ENCODE measurements at places on chromosomes 2 and 18.

- DNase-seq, result no peak
Measured at GRCh38 chr18:29160170-29160569, 983.2 kb upstream of the CDH2 start.

DNA sequence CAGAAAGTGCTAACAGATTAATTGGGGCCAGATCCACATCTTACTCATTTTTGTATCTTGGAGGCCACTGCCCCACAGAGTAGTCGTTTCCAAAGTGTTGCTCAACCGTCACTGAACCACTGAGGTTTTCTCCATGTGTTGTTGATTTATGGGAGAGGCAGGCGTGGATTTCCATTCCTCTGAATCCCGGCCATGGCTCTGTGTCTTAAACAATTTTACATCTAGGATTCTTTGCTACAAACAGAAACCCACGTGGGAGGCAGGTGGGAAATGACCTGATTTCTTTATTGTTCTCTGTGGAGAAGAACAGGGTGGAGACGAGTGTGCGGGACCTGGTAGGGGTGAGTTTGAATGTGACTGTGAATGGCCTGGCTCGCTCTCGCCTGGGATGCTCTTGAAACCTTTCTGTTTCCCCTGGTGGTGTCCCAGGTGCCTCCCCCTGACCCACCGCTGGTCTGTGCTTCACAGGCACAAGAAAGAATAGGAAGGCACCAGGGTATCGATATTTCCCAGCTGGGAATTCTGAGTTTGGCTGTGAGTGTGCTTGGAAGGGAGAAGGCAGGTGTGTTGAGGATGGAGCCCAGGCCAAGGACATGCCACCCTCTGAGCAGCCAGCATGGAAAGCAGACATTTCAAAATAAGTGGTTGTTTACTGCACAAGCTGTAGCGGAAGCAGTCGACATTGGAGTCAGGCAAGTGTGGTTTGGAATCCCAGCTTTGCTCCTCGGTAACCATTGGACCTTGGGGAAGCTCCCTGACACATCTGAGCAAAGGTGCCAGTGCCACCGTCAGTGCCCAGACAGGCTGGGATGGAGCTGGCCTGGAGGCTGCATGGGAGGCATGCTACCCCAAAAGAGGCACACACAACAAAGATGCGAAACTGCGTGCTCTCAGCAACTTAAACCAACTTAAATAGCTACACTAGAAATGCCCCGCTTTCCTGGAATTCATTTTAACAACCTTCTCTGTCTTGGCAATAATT, 50.0 kb downstream of the LPIN1 start:
- DNase-seq, result no peak

GRCh38 chr2:204024503-204024902, 87.9 kb downstream of the ICOS start:
- no peak for DNase-seq

- DNase-seq, result no peak
Measured at GRCh38 chr2:188122985-188123384, 168.7 kb upstream of the GULP1 start.

- no peak for DNase-seq
Measured at GRCh38 chr18:2959341-2959740, 53.6 kb downstream of the LPIN2 start.

- DNase-seq, result no peak
Measured at GRCh38 chr2:26521054-26521912, 43.4 kb upstream of the OTOF start.

DNA sequence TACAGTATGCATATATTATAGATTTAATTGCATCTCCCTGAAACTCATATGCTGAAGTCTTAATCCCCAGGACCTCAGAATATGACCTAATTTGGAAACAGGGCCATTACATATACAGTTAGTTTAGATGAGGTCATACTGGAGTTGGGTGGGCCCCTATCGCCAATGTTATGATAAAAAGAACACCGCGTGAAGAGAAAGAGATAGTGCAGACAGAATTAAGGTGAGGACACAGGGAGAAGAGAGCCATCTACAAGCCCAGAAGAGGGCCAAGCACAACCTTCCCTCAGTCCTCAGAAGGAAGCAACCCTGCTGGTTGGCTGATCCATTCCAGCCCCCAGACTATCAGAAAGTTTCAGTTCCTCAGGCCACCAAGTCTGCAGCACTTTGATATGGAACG, 311.9 kb upstream of the RAB6C start:
- DNase-seq, result no peak

GRCh38 chr2:18690342-18690741, 101.0 kb upstream of the NT5C1B start:
- no peak for DNase-seq

GRCh38 chr2:180122874-180123273, 115.8 kb upstream of the CWC22 start:
- no peak for DNase-seq

GRCh38 chr18:52536039-52536438, 196.0 kb downstream of the DCC start:
- DNase-seq, result no peak

DNA sequence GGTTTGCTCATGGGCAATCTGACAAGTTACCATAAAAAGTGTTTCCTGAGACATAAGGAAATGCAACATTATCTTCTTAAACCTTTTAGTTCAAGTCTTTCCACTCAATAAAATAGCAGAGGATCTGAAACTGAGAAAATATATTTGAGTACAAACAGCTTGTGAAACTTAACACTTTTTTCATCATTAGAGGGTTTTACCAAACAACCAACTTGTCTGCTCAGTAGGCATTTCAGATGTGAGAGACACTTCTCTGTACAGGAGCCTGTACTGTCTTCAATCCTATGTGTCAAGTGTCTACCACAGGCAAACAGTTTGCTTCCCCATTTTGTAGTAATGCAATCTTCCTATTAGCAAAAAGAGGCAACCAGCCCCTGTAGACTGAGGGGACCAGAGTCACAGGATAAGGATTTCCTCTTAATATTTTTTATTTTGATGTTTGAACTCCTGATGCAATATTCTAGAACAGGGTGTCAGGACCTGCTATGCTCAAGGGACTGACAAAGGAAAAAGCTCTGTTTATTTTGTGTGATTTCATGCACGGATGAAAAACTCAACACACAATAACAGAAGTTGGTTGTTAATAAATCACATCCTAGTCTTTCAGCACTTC, 159.1 kb upstream of the LHCGR start:
- DNase-seq, result no peak

- no peak for DNase-seq
Measured at GRCh38 chr2:179861027-179861415, 391 bp downstream of the ZNF385B start.

DNA sequence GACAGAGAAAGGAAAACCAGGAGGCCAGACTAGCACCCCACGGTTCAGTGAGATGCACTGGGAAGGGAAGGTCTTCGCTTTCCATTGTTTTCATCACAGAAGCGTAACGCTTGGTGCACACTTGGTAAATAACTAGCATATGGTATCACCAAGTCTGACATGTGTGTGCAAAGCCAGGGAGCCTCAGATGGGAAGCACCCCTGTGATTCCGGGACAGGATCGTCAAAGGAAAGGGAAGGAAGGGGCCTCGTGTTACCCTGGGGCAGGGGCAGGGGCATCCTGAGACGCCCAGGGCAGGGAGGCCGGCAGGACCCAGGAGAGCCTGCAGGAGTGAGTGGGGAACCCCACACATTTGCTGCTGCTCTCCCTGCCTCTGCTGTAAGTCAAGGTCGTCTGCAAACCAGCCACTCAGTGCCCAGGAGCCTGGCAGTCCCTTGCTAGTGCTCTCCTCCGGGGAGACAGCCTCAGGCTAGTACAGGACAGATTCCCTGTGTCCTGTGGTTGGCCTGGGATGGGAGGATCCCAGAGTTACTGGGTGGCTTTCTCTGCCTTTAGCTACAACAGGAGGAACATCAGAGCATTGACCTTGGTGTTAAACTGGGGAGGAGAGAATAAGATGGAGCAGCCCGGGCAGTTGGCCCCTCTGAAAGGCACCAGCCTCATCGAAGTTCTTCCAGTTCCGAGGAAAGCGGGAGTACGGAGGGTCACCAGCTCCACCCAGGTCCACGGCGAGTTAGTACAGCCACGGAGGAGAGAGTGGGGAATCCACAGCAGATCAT, 192.5 kb downstream of the NDUFA10 start:
- no peak for DNase-seq

DNA sequence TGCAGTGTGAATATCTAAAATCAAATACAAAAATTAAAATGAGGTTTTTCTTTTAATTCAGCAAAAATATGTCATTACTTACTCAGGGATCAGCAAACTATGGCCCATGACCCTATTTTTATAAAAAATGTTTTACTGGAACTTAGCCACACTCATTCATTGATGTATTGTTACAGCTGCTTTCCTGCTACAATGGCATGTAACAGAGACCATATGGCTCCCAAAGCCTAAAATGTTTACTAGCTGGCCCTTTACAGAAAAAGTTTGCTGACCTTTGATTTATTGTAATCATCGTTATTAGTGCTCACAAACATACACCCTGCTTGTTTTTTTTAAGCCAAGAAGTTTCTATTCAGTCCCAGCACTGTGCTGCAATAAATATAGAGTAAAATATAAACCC, 120.3 kb downstream of the PLA2R1 start:
- DNase-seq, result no peak

DNA sequence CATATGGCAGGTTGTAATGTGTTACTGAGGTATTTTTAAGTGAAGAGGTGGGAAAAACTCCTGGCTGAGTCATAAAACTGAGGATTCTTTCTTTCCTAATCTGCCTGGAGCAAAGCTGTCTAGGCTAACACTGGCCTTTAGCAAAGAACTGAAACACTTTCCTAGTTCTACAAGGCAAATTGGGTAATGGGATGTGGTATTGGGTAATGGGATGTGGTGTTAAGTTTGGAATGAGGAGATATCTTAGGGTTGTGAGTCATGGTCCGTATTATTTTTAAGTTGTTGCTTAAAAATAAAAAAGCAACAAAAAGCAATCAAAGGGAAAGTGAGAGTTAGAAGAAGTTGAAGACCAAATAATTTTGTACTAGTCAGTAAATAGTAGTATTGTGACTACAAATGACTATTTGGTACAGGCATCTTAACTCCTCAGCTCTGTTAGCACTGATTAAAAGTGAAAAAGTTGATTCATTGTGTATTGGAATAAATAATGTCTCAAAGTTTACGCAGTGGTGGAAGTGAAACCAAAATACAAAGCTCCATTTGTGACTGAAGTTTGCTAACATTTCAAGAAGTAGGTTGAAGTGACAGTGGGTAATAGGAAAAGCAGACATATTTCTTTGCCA, 216.8 kb downstream of the CAMKMT start:
- DNase-seq, result no peak

GRCh38 chr2:100900156-100900795, 80.3 kb downstream of the NPAS2 start:
- DNase-seq, result no peak

- DNase-seq, result no peak
Measured at GRCh38 chr2:23861952-23862351, 65.0 kb downstream of the ATAD2B start.

GRCh38 chr2:147398996-147399395, 445.8 kb upstream of the ACVR2A start:
- no peak for DNase-seq

GRCh38 chr2:207895274-207895860, 125.7 kb upstream of the FZD5 start:
- DNase-seq, result no peak

DNA sequence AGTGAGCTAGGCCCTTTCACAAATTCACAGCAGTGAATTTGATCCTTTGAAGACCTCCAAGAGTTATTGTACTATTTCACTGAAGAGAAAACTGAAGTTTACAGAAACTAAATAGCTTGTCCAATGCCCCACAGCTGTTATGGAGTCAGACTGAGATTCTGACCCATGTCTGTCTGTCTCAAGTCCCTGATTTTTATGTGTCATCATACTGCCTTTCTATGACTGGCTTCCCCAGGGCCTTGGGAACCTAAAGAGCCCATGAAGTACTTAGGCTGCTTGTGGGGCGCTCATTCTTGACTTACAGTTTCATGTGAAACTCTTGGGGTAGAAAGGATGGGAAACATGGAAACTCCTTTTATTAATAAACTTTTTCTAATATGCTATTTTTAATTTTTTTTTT, 107.7 kb downstream of the ATL2 start:
- DNase-seq, result no peak

GRCh38 chr2:61558160-61558559, 20.0 kb upstream of the XPO1 start:
- DNase-seq, result no peak

DNA sequence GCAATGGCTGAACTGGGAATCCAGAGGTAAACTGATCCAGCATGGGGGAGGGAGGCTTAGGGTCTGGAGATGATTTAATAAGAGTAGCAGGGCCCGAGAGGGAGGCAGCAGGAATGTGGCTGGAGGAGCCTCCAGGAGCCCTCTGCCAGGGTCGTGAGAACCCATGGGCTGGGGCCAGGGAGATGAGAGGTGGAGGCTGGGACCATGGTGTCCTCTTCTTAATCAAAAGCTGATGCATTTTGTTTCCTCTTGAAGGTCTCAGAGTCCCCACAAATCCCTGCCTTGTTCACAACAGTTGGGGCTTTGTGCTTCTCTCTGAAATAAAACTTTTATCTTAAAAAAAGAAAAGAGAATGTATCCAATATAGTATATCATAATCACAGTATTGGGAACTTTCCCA, 123.7 kb upstream of the ZNF516 start:
- DNase-seq, result no peak

- DNase-seq, result no peak
Measured at GRCh38 chr2:226466589-226466988, 333.0 kb downstream of the IRS1 start.

DNA sequence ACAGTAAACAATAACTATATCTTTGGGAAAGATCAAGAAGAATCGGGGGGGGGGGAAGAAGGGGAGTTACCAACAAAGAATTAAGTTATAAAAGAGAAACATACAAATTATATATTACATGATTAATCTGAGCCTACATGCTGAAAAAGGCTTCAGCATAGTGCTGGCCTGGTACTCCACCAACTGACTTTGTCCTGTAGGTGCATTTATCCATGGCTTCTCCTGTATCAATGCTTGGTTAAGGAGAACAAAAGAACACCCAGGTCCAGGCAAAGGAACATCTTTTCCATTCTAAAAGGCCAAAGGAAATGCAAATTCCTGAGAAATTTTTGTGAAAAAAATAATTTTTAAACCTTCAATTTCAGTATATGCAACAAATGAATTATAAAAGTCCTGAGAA, 24.2 kb downstream of the RPRD1A start:
- DNase-seq, result no peak

- DNase-seq, result no peak
Measured at GRCh38 chr2:203934041-203934492, 2.5 kb upstream of the ICOS start.

GRCh38 chr2:117686699-117687098, 127.8 kb upstream of the DDX18 start:
- no peak for DNase-seq

DNA sequence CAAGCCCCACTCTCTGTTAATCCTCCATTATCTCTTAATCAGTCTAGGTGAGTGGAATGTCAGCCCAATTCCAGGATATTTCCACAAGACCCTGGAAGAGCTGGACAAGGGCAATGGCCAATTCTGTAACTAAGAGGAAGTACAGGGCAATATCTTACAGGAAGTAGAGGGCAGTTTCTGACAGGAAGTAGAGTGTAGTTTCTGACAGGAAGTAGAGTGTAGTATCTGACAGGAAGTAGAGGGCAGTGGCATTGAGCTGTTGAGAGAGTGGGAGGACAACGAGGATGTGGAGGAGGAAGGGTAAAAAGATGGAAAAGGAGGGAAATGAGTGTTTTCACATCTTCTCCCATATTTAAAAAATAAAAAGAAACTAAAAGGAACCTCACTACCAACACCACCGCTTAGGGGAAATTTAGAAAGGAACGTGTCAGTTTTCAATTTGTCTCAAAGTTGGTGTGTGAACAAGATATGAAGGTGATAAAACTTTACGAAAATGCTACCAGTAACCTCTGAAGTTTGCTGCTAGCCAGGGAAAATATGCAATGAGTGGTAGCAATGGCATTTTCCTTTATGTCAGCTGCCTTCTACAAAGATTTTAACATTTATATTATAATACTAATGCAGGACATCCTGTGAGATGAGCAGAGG, 430.9 kb upstream of the HNRNPA3 start:
- DNase-seq, result no peak
